ENCODE measurements at places on chromosomes 16 and 17.
A peak's percentile ranks its signal among the peaks of the same experiment; 100 is the strongest.

DNA sequence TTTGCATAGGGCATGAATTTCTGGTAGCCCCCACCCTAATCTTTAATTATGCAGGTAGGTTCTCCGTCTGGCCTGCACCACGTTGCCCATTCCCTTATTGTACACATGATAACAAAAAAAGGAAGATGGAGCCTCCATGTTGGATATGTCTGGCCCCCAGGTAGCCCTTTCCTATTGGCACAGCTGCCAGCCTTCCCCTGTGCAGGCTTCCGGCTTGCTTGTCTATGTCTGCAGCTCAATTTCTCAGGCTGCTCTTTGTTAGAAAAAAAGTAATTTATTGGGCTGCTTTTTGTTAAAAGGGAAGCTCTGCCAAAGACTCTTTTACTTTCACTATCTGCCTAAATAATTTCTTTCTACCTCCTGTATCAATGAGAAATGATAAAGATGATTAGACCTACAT, 5.5 kb downstream of the OR1A1 start:
- DNase-seq: no peak

DNA sequence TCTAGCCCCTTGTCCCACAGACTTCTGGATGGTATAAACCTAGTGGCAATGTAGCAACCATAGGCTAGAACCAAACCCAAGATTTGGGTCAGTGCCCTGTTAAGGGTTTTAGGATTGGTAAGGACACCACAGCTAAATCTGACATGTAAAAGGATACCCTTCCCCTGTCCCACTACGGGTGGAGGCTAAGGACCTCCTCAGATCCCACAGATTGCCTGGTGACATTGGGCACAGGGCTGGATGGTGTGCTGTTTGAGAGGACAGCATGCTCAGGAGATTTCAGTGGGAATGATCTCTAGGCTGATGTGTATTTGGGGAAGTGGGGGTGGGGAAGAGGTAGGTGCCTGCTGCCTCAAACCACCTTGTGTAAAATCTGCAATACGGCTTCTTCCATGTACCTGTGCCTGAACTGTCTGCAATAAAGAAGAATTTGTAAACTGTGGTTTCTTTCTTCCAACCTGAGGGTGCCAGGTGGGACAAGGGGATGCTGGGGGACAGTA, 671 bp upstream of the EDC4 start:
- no peak for DNase-seq

DNA sequence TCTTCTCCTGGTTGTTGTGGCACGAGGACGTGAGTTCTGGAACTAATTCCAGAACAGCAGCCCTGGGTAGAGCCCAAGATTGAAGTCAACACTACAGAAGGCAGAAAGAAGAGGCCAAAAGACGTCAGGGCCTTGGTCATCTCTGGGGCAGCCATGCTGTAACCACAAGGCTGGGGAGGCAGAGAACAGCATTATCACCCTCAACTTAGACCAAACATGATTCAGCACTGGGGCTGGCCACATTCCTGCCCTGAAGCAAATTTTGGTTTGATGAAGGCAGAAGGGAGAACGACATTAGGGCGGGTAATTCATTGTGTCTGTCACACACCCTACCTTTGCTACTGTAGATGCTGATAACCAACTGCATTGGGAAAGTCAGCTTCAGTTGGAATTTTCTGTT, 9.7 kb upstream of the ALOX15B start:
- no peak for DNase-seq

DNA sequence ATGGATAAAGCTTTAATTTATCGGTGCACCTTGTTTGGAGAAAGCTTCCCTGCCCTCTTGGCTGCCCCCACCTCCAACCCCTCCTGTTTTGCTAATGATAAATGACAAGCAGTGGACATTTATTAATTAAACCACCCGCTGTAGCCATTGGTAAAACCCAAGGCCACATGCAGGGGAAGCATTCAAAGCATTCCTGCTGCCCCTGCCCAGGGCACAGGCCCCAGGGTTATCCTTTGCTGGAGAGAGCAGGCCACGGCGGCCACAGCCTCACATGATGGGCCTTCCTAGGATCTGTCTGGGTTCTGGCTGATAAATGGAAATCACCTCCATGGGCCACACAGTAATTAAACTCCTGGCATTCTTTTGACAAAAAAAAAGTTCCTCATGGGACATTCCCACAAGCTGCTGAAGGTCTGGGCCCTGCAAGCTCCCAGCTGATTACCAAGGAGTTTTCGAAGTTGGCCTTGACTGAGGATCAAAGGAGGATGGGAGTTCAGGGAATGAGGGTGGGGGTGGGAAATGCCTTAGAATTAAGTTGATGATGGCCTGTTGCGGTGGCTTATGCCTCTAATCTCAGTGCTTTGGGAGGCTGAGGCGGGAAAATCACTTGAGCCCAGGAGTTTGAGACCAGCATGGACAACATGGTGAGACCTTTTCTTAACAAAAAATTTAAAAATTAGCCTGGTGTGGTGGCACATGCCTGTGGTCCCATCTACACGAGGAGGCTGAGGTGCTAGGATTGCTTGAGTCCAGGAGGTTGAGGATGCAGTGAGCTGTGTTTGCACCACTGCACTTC, 35.5 kb downstream of the SOST start:
- DNase-seq: no peak

DNA sequence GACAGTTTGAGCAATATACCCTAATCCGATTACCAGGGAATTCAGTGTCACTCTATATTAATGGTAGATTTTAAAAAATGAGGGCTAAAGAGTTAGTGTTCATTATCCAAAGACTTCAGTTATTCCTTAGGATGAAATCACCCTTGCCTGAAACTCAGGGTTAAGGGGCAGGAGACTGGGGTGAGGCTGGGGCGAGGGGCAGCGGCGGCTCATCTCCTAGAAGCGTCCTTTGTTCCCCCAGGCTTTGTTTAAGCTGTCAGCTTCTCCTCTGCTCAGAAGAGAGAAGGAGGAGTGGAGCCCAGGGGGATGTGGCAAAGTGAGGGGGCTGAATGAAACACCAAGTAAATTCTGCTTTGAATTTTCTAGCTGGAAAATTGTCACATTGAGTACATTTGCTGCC, 117.7 kb upstream of the ELAC2 start:
- DNase-seq: no peak

- no peak for DNase-seq
Observed at GRCh38 chr16:911101-911500, 59.7 kb downstream of the LMF1 start.

- DNase-seq: peak; percentile 37
Observed at GRCh38 chr17:34199932-34200534, 55.1 kb upstream of the CCL2 start.

DNA sequence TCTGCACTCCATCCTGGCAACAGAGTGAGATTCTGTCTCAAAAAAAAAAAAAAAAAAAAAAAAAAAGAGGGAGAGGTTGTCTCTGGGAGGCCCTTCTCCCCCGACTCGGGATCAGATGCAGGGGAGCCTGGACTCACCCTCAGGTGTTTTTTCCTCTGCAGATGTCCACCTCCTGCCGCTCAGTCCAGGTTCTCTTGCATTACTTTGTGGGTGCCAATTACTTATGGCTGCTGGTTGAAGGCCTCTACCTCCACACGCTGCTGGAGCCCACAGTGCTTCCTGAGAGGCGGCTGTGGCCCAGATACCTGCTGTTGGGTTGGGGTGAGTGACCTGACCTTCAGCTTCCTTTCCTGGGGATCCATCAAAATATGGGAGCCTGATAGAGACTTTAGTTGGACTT, 34.1 kb downstream of the GLP2R start:
- no peak for DNase-seq

DNA sequence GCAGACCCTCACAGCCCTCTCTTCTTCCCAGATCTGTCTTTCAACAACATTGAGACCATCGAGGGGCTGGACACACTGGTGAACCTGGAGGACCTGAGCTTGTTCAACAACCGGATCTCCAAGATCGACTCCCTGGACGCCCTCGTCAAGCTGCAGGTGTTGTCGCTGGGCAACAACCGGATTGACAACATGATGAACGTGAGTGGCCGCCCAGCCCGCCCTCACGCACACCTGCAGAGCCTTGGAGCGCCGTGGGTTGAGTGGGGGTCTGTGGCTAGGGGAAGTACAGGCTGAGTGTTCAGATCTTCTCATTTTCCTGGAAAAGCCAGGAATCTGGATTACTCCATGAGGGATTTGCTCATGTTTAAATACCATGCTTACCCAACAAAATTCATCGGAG, 15.2 kb downstream of the DRC3 start:
- DNase-seq: no peak

GRCh38 chr17:1482680-1483079, 9.8 kb downstream of the MYO1C start:
- no peak for DNase-seq
